ENCODE measurements at places on chromosomes 1 and 21.

GRCh38 chr1:54402896-54403295, 3.3 kb downstream of the SSBP3 start:
- no peak for DNase-seq

GRCh38 chr1:63316984-63317816, 5.2 kb upstream of the FOXD3 start:
- peak; percentile 65 for DNase-seq

DNA sequence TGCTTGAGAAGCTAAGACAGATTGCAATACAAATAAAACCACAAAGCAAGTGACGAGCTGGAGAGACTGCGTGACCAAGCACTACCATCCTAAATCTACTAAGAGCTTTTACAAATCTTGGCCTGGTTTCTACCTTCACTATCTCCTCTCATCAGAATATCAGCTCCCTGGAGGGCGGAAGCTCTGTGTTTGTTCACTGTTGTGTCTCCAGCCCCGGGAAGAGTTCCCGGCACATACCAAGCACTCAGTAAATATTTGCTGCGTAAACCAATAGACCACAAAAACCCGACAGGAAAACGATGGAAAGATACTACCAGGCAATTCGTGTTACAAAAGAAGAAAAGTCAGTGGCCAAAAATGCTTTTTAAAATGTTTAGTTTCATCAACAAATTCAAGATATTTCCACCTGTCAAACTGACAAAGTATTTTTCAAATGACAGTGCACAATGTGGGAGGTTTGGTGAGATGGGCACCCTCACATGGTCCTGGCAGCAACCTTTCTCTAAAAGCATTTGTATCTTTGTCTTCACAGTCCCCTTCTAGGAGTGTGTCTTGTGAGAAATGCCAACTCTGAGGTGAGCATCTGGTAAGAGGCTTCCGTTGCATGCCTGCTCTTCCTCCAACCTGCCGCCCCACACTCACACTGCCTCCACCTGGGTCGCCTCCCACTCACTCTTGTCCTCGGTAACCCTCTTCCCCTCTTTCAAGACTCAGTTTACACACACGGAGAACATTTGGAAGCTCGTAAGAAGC, 34.7 kb downstream of the SLC1A7 start:
- DNase-seq: no peak

GRCh38 chr1:70169018-70169839, 36.1 kb downstream of the LRRC40 start:
- DNase-seq: no peak

DNA sequence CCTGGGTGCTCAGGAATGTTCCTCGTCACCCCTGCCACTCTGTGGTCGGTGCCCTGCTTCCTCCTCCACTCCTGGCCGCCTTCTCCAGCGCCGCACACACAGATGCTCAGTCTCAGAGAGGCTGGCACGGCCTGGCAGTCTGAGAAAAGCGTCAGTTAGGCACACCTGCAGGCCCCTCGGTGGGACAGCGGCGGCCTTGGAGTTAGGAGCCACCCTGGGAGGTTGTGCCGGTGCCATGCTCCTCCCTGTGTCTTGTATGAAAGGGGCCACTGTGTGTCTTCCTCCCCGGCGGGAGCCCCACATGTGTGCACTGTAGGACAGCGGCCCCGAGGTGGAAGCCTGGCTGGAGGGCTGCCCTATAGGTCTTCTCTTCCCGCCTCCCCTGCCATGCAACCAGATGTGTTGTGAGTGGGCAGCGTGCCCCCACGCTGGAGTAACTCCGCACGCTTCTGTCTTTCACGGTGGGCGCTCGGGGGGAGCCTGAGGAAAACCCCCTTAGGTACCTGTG, 145.2 kb downstream of the PGBD5 start:
- DNase-seq: no peak

DNA sequence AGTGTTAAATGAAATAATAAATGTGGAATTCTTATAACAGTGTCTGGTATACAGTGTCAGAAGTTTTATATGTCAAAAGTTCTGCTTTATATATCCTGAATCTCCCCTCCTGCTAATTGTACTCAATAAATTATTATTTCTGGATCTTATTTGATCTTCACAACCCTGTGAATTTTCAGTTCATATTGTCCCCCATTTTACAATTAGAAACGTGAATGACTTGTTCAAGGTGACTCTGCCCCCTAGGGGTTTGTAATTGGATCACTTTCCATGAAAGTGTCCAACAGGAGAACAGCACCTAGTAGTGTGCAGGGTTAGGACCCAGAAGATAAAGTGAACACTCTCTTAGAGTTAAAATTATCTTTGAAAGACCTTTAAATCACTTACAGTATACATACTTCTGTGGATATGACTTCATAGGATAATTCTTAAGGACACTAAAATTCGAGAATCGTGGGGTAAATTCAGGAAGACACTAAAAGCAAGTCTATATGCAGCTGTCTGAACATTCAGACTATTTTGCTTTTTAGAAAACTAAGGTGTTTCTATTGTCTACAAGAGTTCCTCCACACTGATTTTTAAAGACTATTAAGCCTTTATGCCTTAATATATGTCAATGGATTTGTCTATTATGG, 4.5 kb upstream of the DDR2 start:
- DNase-seq: no peak

- no peak for DNase-seq
Measured at GRCh38 chr1:220207411-220207810, 64.8 kb downstream of the RAB3GAP2 start.

GRCh38 chr1:156101880-156102279, 12.6 kb upstream of the LMNA start:
- DNase-seq: no peak

DNA sequence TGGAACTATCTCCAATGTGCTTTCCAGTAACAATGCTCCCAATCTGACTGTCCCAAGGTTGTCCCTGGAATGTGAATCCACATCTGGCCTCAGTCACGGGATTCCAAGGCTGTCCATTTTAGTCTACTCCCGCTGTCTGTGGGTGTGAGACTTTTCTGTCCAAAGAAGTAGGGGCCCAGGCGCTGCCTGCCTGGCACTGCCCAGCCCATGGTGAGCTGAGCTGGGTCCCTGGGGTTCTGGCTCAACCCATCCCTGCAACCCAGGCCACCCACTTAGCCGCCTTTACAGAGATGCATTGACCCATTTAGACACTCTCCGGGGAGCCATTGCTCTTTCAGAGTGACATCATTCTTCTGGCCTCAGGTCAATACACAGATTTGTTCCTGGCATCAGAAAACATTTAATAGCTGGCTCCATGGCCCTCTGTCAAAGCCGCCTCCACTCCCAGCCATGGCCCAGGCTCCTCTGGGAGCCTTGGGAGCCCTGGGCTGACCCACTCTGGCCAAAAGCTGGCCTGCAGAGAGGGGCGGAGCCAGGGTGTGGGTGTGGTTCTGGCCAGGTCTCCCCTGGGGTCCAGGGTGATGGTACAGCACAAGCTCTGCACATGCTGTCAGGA, 47.2 kb upstream of the PAX7 start:
- no peak for DNase-seq

- no peak for DNase-seq
Measured at GRCh38 chr1:216710598-216711333, 12.5 kb downstream of the ESRRG start.

DNA sequence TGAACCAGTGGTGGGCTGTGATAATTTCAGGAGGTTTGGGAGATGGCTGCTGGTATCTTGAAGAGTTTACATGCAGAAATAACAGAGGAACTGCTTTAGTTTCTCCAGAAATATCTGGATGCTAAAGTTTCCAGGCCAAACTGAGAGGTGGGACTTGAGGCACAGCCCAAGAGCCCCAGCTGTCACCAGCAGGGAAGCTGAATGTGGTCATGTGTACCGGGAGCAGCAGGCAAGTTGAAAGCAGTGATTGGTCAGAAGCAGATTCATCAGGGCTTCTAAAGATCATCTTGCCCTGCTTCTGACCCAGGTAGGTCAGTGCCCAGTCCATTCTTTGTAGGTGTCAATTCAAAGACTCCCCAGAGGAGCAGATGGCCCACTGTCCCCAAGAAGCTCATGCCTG, 7.9 kb upstream of the RPTN start:
- no peak for DNase-seq

- DNase-seq: no peak
Measured at GRCh38 chr1:23854568-23854967, 13.5 kb downstream of the FUCA1 start.

DNA sequence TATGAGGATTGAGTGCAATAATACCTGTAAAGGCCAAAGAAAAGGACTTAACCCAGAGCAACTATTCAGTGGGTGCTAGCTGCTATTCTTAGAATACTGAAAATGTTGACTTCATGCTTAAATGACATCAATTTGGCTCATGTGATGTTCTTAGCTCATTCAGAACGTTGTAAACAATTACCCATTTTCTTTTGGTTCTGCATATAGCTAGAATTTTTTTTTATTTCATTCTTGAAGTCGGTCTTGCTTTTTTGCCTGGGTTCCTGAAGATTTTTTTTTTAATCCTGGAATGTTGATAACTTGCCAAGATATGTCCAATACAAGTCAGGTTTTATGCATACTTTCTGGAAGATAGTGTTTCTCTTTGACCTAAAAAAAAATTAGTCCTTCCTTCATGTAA, 772.0 kb downstream of the LTN1 start:
- DNase-seq: no peak

DNA sequence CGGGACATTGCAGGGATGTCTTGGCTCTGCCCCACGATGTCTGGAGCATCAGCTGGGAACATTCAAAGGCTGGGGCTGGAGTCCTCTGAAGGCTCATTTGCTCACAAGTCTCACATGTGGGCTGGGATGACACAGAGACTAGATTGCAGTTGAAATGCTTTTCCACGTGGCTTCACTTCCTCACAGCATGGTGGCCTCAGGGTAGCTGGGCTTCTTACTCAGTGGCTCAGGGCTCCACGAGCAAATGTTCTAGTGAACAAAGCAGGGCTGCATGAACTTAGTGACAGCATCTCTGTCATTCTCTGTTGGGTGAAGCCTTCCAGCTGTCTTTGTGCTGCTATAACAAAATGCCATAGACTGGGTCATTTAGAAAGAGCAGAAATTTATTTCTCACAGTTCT, 247.0 kb upstream of the POU3F1 start:
- DNase-seq: no peak

GRCh38 chr1:149937759-149938158, 1.1 kb upstream of the MTMR11 start:
- DNase-seq: no peak

DNA sequence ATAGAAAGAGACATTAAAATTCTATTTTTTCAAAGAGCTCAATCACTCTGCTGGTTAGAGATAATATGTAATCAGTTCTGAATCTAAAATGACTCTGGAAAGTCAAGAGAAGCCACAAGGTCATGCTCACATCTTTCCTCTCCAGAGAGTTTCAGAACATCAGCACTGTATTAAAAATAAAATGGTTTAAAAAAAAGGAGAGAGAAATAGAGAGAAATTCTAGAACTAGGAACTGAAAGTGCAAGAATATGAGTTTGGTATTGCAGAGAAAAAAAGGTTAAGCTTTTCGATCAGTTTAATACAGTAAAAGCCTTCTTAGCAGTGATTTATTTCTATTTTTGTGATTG, 44.0 kb upstream of the DIPK1A start:
- DNase-seq: no peak

GRCh38 chr21:15397258-15397657, 332.5 kb upstream of the NRIP1 start:
- DNase-seq: no peak

DNA sequence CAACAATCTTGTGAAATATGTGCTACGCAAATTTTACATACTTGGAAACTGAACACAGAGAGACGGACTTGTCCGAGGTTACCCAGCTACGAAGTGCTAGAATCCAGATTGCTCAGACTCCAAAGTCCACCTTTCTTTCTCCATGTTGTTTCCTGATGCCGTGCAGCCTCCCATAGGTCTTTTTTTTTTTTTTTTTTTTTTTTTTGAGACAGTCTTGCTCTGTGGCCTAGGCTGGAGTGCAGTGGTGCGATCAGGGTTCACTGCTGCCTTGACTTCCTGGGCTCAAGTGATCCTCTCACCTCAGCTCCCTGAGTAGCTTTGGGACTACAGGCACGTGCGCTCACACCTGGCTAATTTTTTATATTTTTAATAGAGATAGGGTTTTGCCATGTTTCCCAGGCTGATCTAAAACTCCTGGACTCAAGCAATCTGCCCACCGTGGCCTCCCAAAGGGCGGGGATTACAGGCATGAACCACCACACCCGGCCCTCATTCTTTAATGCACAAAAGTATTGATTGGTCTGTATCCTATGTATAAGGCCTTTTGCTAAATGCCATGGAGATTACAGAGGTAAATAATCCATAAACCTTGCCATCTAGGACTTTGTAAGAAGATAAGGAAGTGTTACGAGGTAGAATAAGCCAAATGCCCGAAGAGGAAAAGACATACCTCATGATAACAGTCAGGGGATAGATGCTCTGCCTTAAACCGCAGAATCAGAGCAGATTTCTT, 92.8 kb downstream of the C1orf21 start:
- DNase-seq: no peak

DNA sequence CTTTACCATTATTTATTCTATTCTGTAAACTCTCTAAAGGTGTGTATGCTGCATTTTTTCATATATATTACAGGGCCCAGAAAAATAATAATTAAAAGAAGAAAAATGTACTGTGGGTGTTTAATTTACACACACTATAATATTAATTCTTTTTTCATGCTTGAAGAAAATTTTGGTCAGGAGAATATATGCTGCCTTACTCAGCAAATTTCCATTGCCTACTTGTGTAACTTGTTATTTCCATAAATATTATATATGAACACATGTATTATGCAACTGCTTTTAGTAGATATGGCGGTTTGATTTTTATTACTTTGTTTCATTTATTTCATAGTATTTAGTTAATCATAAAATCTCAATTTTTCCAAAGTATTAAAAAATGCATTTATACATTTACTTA, 46.4 kb upstream of the SERPINC1 start:
- DNase-seq: no peak

GRCh38 chr1:171674431-171675405, 22.2 kb upstream of the MYOC start:
- no peak for DNase-seq

- DNase-seq: no peak
Measured at GRCh38 chr1:88701275-88701674, 17.2 kb downstream of the PKN2 start.

GRCh38 chr1:234405676-234406075, 32.4 kb downstream of the COA6 start:
- DNase-seq: no peak

Measured in spinal cord (tissue), 10 donors.